SW480 (cell line): ENCODE measurements at places on chromosomes 12 and 14.

- DNase-seq: peak; percentile 31
Observed at GRCh38 chr14:44700184-44700583, 193.1 kb upstream of the FSCB start.

DNA sequence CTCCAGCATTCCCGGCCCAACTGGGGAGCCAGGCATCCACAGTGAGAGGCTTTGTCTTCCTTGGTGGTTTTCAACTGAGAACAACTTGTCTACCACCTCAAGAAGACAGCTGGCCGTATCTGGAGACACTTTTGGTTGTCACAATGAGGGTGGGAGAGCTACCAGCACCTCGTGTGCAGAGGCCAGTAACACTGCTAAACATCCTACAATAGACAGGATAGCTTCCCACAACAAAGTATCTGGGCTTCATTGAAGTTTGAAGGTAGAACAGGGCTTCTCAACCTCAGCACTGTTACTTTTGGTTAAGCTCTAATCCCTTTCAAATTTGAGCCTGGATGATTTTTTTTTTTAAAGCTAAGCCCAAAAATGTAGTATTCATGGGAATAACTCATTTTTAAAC lies 10.9 kb downstream of the SLC7A8 start:
- peak; percentile 43 for DNase-seq

GRCh38 chr12:51186465-51187085 lies 13.6 kb upstream of the TFCP2 start:
- DNase-seq: no peak

- peak; percentile 48 for DNase-seq
Observed at GRCh38 chr14:20247646-20248246, 8.7 kb downstream of the OR11H4 start.

- DNase-seq: no peak
Observed at GRCh38 chr12:5498076-5498475, 66.2 kb downstream of the NTF3 start.

- DNase-seq: no peak
Observed at GRCh38 chr12:106341086-106341877, 16.3 kb upstream of the POLR3B start.

- DNase-seq: no peak
Observed at GRCh38 chr12:94046626-94047410, 101.6 kb upstream of the PLXNC1 start.

- no peak for DNase-seq
Observed at GRCh38 chr12:68648179-68648578, 37.5 kb downstream of the RAP1B start.

GRCh38 chr12:113552760-113553159 lies 81.1 kb upstream of the LHX5 start:
- no peak for DNase-seq

DNA sequence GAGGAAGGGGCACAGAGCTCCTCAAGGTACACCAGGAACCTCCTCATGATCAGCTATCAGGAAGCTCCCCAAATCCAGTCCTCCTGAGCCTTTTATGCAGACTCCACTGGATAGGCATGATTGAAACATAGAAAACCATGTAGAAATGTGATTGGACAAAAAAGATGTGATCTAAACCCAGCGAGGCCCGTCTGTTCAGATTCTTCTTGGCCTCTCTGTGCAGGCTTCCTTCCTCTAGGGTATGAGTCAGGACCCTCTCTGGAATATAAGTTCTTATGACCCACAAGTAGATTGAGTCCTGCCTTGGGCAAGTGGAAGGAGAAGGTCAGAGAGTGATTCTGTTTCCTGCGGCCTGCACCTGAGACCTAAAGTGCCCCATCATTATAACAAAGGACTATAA lies 166.3 kb downstream of the PHLDA1 start:
- DNase-seq: no peak

DNA sequence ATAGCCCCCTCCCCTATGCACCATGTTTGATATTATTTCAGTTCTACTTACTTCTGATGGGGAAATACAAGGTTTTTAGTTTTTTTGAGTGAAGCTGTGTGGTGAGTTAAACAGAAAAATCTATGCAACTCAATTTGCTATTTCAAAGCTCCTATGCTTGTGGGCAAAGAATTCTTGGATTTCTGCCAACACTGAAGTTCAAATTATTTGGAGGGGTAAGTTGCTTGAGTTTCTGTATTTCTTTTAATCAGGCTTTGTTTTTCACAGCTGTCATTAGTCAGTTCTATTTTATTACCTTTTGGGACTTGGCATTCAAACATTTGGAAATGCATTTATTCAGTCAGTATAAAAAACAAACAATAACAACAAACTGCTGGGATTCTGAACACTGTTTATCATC lies 407.5 kb upstream of the MGAT4C start:
- no peak for DNase-seq

DNA sequence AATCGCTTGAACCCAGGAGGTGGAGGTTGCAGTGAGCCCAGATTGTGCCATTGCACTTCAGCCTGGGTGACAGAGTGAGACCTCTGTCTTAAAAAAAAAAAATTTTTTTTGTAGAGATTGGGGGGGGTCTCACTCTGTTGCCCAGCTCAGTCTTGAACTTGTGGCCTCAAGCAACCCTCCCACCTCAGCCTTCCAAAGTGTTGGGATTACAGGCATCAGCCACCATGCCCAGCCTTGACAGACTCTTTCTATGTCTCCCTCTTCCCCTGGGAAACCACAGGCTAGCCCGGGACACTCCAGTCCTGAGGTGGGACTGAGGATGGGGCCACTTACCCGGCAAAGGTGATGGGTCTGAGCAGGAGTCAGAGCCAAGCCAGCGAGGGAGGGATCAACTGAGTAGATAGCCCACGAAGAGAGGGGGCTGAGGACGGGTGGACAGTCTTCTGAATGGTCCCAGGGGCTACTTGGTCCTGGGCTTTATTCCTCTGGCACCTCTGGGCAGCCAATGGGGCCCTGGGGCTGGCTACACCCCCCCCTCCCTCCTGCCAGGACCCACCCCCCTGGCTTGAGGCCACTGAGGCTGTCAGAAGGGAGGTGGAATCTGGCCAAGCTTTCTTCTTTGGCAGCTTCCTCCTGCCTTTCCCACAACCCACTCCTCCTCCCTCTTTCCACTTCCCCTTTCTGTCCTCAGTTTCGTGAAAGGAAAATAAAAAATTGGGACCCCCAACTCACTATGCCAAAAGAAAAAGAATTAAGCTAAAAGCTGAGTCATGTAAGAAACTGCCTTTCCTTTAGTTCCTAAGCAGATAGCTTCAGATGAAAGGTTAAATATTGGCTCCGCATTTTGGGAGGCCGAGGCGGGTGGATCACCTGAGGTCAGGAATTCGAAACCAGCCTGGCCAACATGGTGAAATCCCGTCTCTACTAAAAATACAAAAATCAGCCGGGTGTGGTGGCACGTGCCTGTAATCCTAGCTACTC lies at the start of gene SDS:
TSS of gene SDS (minus strand) at position 453 of the 981 bp plus-strand sequence. CDS start 4,179 bp downstream, outside the sequence.
- DNase-seq: no peak

DNA sequence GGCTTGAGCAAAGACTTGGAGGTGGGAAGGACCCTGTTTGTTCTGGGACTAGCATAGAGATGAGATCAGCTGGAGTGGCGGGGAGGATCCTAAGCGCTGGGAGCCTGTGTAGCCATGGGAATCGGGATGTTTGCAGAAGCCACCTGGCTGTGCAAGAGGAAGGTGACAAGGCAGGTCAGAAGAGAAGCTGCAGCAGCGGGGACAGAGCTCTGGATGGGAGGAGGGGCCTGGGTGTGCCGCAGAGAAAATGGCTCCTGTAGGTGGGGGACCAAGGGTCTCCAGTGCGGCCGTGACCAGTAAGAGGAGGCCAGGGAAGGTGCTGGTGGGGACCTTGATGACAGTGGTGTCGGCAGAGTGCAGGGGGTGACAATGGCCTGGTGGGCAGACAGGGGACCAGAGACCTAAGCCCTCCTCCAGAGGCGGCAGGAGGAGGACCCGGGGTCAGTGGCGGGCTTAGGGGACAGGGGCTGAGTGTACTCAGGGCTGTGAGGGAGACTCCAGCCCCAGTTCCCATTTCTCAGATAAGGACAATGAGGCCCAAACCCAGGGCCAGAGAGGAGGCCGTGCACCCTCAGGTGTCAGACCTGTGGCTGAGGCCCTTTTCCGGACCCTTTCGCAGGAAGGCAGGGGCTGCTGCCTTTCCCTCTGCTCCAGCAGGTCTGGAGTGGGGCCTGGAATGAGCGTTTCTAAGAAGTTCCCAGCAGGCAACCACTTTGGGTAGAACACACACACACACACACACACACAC lies 206.6 kb upstream of the RTL1 start:
- no peak for DNase-seq

GRCh38 chr14:22865424-22866405 lies 5.8 kb upstream of the LRP10 start:
- DNase-seq: no peak

GRCh38 chr12:20525064-20525610 lies 156.8 kb downstream of the PDE3A start:
- DNase-seq: no peak

DNA sequence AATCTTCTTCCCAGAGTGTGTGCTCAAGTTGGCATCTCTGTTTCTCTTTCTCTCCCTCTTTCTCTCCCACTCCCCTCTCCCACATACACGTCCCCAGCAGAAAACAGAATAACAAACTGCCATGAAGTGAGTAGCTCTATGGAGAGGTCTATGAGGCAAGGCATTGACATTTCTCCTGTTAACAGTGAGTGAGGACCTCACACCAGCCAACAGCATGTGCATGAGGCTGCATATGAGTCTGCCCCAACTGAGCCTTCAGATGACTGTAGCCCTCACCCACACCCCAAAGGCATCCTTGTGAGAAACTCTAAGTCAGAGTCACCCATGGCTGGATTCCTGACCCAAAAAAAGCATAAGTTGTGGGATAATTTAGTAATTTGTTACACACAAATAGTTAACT lies 50.4 kb downstream of the MAGOHB start:
- no peak for DNase-seq

- no peak for DNase-seq
Observed at GRCh38 chr14:47557894-47558293, 117.5 kb downstream of the MDGA2 start.

- no peak for DNase-seq
Observed at GRCh38 chr12:106601496-106601895, 18.7 kb downstream of the RFX4 start.

- no peak for DNase-seq
Observed at GRCh38 chr12:93168751-93169150, 209.0 kb upstream of the NUDT4 start.

GRCh38 chr14:22231018-22231417 lies 358.0 kb downstream of the DAD1 start:
- DNase-seq: no peak

- DNase-seq: no peak
Observed at GRCh38 chr12:131461096-131461495, 249.8 kb upstream of the SFSWAP start.

DNA sequence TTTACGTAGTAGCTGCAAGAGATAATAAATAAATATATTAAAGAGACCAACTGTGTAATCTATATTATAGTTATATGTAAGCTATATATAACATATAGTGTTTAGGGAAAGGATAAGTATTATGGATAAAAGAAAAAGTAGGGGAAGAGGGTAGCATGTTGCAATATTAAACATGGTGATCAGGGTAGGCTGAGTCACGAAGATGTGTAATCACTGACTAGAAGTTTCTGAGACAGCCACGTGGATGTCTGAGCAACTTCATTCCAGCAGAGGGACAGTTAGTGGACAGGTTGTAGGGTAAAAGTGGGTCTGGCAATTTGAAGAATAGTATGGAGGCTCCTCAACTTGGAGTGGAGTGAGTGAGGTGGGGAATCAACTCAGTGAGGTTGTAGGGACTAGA lies 109.7 kb downstream of the ANO4 start:
- no peak for DNase-seq

DNA sequence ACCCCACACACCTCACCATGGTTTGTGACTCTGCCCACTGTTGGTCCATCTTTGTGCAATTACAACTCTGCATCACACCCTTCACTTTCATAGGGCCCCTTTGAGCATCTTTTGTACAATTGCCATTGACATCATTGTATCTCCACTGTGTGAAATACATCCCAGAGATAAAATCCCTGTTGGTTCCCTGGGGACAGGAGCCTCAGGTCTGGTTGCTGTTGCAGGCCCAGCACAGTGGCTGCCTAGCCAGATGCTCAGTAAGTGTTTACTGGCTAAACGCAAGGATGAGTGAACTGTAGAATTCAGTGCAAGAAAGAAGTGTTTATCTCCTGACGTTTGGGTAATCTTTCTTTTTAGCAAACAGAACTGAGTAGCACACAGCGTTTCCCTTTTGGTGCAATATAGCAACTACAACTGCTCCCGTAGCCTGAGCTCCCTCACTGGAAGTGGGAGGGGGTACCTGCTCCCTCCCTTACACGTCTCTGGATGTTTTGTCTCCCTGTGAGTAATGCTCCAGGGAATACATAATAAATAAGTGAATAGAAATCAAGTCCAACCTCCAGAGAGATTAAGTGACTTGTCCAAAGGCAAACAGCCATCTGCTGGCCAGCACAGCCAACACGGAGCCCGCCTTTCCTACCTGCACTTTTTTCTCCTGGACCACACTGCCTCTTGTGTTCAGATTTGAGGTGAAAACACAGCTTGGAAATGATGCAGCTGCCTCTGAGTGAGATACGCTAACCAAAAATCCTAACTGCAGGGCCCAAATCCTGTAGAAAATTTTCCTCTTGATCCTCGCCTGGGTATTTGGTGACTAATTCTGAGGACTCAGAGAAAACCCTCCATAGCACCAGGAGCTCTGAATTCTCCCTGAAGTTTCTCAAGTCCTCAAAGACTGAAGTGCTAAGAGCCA lies 27.4 kb downstream of the GALNT16 start:
- no peak for DNase-seq

GRCh38 chr12:80445083-80445793 lies 1.2 kb downstream of the PTPRQ start:
- DNase-seq: no peak

DNA sequence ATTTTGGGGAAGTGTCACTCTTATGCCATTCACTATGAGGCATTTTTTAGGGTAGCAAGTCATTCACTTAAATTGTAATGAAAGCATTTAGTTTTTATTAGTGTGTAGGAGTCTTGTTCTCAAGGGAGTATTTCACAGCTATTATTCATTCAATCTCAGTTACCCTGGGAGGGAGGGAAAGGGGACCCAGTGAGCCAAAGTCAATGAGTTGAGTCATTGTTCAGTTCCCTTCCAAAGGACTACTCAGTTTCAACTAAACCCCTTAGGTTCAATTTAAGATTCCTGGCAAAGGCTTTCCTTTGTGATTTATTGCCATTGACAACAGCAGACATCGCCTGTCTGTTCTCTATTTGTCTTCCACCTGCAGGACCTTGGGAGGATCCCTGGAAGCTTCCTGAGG lies 29.3 kb upstream of the RASSF8 start:
- DNase-seq: no peak

DNA sequence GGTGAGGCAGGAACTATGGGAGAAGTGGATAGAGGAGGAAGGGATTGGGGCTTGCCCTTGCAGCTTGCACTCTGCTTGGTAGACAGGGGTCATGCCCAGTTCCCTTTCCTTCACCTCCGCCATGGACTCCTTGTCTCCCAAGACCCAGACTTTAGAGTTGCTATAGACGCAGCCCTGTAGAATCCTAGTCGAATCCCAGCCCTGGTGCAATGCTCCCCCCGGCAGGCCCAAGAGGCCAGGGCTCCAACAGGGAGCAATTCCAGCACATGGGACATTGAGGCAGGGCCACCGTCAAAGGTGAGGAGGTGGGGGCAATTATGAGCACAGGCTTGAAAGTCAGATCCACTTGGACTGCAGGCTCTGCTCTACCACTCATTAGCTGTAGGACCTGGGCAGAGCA lies 29.5 kb upstream of the BCDIN3D start:
- no peak for DNase-seq
